ENCODE measurements at places on chromosomes 13 and 19.

DNA sequence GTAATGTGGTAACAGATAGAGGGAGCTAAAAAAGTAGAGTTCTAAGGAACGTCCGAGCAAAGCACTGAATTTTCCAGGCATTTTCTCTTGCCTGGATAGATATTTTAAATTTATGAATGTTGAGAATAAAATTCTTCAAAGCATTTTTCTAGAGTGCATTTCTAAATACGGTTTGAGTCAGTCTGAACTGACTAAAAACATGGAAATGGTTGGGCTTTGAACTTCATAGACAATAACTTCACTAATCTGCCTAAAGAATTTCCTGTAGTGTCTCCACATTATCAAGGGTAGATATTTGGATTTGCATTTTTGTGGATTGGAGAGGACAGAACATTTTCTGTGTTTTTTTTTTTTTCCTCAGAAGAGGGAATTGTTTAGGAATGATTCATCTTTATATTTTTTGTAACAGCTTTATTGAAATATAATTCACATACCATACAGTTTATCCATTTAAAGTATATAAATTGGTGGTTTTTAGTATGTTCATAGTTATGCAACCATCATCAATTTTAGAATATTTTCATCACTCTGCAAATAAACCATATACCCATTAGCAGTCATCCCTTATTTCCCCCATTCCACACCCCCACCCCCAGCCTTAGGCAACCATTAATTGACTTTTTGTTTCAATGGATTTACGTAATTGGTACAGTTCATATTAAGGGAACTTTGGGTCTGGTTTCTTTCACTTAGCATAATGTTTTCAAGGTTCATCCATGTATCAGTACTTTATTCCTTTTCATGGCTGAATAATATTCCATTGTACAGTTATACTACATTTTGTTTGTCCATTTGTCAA, 20.7 kb downstream of the GARRE1 start:
- no peak for DNase-seq

GRCh38 chr13:76723551-76724232, 162.5 kb downstream of the KCTD12 start:
- no peak for DNase-seq

DNA sequence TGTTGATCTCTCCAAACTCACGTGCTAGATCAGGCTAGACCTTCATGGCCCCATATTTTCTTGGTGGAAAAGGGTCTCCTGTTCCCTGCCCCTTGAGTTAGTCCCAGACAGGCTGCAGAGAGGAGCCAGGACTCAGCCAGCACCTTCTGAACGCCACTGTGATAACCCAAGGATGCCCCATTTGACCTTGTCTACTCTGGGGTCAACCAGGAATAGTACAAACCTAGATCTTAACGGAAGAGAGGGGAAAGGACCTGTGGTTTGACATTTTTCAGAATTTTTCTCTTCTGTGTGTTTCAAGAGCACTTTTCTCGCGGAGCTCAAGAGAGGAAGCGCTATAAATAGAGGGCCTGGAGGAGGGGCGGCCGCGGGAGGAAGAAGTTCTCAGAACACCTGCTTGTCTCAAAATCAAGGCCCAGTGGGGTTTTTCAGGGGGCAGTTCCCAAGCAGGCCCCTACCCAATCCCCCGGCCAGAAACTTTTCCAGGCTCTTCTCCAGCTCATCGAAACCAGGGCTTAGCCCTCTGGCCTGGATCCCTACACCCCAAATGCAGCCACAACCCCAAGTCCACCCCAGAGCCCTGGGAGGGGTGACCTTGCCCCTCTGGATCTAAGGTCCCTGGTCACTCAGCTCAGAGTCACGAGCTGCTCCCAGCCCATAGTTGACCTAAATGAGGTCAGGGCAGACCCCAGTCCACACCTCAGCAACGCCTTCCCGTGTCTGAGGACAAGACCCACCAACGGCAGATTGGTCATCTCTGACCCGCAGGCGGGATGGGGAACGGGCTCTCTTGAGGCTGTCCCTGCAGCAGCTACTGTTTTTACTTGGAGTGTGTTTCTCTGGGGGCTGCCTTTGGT, 75.6 kb upstream of the TM9SF2 start:
- peak; percentile 66 for DNase-seq

- no peak for DNase-seq
These were observed 105.4 kb downstream of the WDFY2 start for GRCh38 chr13:51689663-51689996.

- no peak for DNase-seq
These were observed at the start of gene OSCAR for GRCh38 chr19:54100561-54100960. OSCAR (minus strand) TSS chr19:54100803; CDS start chr19:54100792, 11 bp downstream.

DNA sequence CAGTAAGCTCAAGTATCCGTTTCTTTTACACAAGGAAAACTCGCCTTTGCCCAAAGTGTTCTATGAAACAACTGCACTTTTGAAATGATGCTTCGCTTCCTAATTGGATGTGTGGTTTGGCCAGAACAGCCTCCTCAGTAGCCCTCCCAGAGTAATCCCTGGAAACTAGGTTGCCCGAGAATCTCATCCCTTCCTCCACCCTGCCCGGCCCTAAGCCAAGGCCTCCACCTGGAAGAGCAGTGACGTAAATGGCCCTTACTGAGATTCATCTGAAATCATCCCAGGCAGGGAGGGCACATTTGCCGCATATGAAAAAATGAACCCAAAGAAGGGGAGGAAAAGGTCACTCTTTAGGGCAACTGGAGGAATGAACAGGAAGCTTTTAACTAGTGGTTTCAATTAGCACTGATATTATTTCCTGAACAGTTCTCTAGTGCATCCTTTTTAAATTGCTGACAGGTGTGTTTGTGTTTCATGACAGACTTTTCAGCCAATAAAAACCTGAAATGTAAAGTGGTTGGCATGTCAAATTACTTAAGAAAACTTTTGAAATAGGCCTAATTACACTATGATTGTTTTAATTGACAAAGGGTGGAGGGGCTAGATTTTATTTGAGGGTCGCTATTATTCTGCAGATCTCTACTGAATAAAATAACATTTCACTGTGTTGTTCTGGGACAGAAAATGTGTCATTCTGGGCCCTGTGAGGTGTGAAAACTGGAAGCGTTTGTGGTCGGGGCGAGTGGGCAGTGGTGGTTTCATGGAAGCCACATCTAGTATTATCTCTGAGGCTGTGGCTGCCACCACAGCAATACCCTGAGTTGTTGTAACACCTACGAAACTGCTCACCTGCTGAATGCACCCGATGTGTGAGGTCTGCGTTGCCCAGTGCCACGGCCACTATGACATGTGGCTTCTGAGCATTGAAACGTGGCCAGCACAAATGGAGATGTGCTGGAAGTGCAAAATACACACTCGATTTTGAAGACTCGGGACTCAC, 112.1 kb downstream of the ZIC5 start:
- no peak for DNase-seq

GRCh38 chr19:8965887-8966286, 44.3 kb downstream of the MUC16 start:
- DNase-seq = no peak

Measured in GM13977 (cell line).